NCI-H510A treated with DMSO at 0.1 percent for 48 hours (cell line): ENCODE measurements at places on chromosomes 2 and 18.
A peak's percentile ranks its signal among the peaks of the same experiment; 100 is the strongest.

GRCh38 chr2:126494593-126494992, 161.4 kb upstream of the GYPC start:
- DNase-seq, result no peak

GRCh38 chr18:58966005-58966677, 101.5 kb downstream of the ZNF532 start:
- no peak for DNase-seq

GRCh38 chr2:177314194-177314593, 49.7 kb upstream of the NFE2L2 start:
- no peak for DNase-seq

GRCh38 chr2:231238689-231239088, 40.3 kb downstream of the ARMC9 start:
- DNase-seq, result no peak

- DNase-seq, result no peak
Measured at GRCh38 chr2:201909348-201909747, 103.0 kb downstream of the CDK15 start.

GRCh38 chr2:96924775-96925747, 55.2 kb upstream of the SEMA4C start:
- DNase-seq, result no peak

GRCh38 chr18:75162467-75162866, 46.5 kb downstream of the PTGR3 start:
- no peak for DNase-seq

DNA sequence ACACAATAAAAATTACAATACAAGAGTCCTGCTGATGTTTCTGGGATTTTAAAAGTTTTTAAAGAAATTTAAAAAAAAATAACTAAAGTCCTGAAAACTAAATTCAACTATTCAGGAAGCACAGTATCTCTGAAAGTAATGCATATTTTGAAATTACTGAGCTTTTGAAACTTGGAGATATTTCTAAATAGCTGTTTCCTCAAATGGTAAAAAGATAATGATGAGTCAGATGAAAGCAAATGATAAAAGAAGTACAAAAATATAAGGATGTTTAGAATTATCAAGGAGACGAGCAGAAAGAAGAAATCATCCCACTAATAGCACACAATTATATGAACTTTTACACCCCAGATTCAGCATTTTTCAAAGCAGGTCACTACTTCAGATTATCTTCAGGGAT, 90.2 kb upstream of the SLC25A52 start:
- no peak for DNase-seq

DNA sequence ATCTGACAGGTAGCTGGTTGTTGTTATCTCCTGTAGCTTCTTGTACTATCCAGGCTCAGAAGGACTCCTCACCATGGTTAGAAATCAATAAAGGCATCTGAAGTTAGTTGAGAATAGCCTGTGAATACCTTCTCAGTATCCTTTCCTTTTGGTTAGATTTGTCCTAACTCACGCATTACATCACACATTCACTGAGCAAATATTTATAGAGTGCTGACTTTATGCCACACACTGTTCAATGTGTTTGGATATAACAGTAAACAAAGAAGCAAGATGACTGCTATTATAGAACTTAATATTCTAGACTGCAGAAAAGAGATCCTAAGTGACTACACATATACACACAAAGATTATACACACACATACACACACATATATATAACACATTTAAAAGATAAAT, 889.9 kb upstream of the CHAC2 start:
- no peak for DNase-seq

- no peak for DNase-seq
Measured at GRCh38 chr2:99495115-99495860, 5.5 kb upstream of the REV1 start.

GRCh38 chr2:131004446-131005209, 88.6 kb downstream of the FAM168B start:
- DNase-seq, result no peak

- DNase-seq, result no peak
Measured at GRCh38 chr2:196322973-196323810, 151.8 kb upstream of the STK17B start.

- DNase-seq, result no peak
Measured at GRCh38 chr2:66548422-66548821, 113.5 kb downstream of the MEIS1 start.

DNA sequence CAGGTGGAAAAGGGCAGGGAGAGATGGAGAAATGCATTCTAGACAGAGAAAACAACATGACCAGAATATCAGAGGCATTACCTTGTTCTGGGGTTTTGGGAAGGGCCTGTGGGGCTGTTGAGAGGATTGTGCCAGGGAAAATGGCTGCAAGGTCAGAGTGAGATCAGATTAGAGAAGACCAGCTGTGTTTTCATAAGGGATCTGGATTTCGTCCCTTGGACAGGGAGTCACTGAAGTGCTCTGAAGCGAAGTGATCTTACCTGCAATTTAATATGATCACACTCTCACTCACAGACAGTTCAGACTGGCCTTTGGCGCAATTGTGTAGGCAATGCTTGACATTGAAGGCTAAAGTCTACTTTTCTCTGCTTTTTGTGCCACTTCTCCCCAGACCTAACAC, 20.3 kb upstream of the REG3G start:
- no peak for DNase-seq

GRCh38 chr2:238009563-238009962, 42.7 kb downstream of the UBE2F start:
- DNase-seq, result peak; percentile 47

GRCh38 chr2:230902180-230902899, 22.7 kb downstream of the GPR55 start:
- DNase-seq, result peak; percentile 90

DNA sequence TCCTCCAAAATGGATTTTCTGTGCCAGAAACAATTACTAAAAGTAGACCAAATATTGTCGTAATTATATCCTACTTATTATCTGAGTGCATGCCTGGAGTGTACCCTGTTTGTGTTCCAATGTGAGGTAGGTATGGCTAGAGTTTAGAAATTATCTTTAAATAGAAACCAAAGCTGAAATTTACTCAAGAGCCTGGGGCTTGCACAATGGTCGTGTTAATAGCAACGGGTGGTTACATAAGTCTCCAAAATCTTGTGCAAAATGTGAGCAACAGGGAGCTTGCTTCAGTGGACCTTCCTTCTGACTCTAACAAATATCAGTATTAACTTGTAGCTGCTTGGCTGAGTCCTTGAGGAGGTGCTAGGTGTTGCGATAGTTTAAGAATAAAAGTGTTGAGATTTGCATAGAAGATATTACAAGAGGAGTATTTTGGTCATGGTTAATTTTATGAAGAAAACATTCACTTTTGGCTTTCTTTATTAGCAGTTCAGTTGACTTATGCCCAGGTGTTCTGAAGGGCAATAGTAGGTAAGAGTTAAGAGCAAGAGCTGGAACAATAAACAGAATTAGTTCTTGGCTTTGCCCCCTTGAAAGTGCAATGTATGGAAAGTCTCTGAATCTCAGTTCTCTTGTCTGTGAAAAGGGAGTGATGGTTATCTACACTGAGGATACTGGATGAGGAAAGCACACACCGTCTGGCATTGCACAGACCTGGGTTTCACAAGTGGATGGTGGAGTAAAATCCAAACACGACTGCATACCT, 4.6 kb downstream of the CXCR4 start:
- DNase-seq, result no peak

- no peak for DNase-seq
Measured at GRCh38 chr18:23284629-23285028, 149.3 kb downstream of the CABLES1 start.

DNA sequence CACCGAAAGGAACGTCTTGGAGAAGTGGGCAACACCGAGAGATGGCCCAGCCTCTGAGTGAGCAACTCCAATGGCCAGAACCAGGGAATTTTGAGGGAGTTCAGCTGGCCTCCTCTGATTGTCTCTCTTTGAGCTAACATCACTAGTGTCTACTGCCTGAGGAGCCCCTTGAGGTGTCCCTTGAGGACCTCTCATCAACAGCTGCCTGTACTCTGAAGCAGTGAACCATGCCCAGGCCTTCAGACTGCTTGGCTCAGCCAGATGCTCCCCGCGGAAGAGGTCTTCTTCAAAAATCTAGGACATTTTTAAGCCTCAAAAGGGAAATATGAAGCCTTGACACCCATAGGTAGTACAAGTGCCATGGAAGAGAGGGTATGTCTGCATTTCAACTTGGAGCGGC, 430.4 kb downstream of the TXNL1 start:
- no peak for DNase-seq

DNA sequence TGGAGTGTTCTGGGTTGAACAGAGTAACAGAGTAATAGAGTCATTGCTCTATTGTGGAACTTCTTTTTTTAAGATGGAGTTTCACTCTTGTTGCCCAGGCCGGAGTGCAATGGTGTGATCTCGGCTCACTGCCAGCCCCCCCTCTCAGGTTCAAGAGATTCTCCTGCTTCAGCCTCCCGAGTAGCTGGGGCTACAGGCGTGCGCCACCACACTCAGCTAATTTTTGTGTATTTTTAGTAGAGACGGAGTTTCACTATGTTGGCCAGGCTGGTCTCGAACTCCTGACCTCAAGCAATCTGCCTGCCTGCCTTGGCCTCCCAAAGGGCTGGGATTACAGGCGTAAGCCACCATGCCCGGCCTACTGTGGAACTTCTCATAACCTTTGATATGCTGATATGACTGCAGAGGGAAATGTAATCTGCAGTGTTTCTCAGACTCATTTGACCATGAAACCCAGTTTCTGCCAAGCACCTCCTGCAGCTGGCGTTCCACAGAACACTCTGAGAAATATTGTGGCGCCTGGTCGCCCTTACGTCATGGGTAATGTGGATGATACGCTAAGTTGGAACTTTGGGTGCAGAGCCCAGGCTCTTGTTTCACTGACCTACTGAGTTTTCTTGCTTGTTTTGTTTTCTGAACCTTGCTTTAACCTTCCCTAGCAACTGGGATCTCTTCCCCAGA, 213.8 kb downstream of the BCL2 start:
- DNase-seq, result no peak

GRCh38 chr2:215680605-215681598, 245.0 kb upstream of the FN1 start:
- DNase-seq, result peak; percentile 75

DNA sequence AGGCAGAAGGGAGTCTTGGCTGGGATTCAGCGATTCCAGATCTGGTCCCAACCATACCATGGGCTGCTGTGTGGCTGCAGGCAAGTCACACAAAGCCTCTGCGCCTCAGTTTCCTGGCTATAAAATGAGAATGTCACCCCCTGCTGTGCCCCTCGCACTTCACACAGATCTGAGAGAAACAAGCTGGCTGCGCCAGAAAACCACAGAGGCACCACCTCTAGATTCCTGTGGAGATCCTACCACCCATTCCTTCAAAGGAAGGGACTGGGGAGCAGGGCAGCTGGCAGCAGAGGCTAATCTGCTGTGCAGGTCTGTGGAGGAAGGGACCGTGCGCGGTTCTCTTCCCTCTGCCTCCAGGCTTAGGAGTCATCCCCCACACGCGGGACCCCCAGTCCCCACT, 19.8 kb downstream of the NEURL3 start:
- no peak for DNase-seq

- peak; percentile 27 for DNase-seq
Measured at GRCh38 chr18:63138436-63139340, 180.9 kb downstream of the BCL2 start.

GRCh38 chr2:64487256-64488049, 33.5 kb downstream of the LGALSL start:
- peak; percentile 77 for DNase-seq

- DNase-seq, result no peak
Measured at GRCh38 chr2:55160422-55160821, 71.7 kb downstream of the CLHC1 start.

- no peak for DNase-seq
Measured at GRCh38 chr2:230874456-230874855, 9.7 kb downstream of the ITM2C start.

- DNase-seq, result no peak
Measured at GRCh38 chr18:58491773-58492752, 136.8 kb downstream of the ALPK2 start.

DNA sequence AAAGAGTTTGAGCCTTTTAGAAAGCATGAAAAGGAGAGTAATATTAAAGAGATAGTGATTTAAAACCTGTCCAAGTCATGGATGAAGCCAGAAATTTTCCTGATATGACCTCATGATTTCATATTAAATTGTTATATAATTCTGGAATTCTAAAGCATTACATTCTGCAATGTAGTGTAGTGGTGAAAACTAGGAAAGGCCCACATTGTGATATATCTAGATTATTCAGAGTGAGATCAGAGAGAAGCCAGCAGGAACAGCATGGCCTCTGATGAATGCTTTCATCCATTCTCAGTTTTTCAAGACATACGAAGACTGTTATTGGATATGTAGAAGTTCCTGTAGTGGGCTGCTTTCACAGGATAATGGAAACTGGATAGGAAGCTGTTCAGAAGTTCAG, 98.8 kb downstream of the LCLAT1 start:
- DNase-seq, result no peak

- DNase-seq, result no peak
Measured at GRCh38 chr2:129248198-129248597, 731.3 kb upstream of the RAB6C start.

- DNase-seq, result no peak
Measured at GRCh38 chr2:10554961-10555809, 107.1 kb upstream of the ODC1 start.

- no peak for DNase-seq
Measured at GRCh38 chr2:20577495-20578235, 73.2 kb downstream of the HS1BP3 start.

DNA sequence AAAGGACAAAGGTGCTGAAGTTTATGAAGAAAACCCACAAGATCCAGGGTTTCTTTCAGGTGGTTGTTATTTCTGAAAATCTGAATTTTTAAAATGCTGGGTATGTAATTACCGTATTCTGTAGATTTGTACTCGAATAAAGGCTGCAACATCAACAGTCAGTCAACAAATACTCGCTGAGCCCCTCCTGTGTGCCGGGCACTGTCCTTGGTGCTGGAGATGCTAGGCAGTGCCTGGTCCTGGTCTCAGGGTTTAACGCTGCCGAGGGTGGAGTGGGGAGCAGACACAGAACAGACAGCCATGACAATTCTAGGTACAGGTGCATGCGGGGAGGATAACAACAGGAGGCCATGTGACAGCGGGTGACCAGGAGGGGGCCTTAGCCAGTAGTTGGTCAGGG, 27.2 kb upstream of the PDIA6 start:
- DNase-seq, result no peak

GRCh38 chr18:65768120-65768778, 17.4 kb downstream of the CDH7 start:
- DNase-seq, result no peak

DNA sequence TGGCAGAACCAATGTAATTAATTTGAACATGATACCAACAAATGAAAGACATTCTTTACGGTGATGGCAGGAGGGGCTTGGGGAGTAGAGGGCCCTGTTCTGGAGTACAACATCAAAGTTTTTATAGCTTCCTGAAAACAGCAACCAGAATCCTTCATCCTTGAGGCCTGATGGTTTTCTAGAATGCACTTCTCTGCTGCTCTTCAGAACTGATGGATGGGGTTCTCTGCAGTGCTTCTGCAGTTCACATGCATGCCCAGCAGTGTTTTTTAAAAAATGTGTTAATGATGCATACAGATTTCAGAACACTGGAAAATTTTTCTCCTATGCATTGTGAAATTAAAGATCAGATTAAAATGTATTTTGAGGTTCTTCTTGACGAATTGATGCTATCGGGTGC, 2.5 kb downstream of the LTBP1 start:
- DNase-seq, result no peak

GRCh38 chr2:109702250-109702985, 88.3 kb downstream of the SOWAHC start:
- no peak for DNase-seq
